ELF-1 (cell line): ENCODE measurements at places on chromosomes 6 and 20.

- DNase-seq = no peak
Measured at GRCh38 chr6:169957351-169957963, 206.0 kb downstream of the ERMARD start.

GRCh38 chr6:26017632-26017966 lies 55.0 kb downstream of the TRIM38 start:
- DNase-seq = peak; percentile 97

GRCh38 chr6:86686496-86686895 lies 250.8 kb upstream of the HTR1E start:
- DNase-seq = peak; percentile 36

GRCh38 chr6:70657706-70658105 lies 10.0 kb upstream of the SMAP1 start:
- no peak for DNase-seq

GRCh38 chr6:119084784-119085183 lies 6.3 kb upstream of the FAM184A start:
- no peak for DNase-seq

DNA sequence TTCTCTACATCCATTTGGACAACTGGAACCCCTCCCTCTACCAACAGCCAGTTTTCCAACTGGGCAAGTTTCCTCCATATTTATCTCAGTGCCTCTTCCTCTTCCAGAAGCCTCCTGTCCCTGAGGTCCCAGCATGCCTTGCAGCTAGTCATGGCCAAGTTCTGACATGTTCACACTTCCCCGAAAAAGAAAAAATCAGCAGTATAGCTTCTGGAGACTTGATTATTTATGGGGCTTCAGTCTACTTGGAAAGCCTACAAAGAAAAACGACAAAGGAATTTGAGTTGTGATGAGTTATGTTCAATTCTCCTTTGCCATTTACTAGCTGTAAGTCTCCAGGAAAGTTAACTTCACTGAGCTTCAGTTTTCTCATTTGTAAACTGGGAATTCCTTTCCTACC lies 406.5 kb downstream of the MAFB start:
- DNase-seq = no peak

GRCh38 chr6:140790109-140790508 lies 1342.6 kb upstream of the GJE1 start:
- DNase-seq = no peak

- no peak for DNase-seq
Measured at GRCh38 chr6:24448828-24449525, 40.4 kb downstream of the GPLD1 start.

DNA sequence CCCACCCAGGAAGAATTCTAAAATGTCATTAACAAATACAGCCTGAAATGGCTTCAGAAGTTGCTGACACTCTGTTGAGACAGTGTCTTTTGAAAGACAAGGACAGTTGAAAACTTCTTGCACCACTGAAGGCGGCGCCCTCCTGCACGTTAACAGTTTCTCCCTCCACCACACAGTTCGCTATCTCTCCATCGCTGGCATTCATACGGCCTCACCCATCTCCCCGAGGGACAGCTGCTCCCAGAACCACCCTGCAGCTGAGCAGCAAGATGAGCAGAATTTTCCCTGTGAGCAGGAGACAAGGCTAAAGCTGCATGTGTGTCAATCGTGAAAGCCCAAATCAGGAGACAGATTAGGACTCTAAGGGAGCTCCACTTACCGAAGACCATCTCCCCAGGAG lies 113.3 kb downstream of the LY86 start:
- no peak for DNase-seq

DNA sequence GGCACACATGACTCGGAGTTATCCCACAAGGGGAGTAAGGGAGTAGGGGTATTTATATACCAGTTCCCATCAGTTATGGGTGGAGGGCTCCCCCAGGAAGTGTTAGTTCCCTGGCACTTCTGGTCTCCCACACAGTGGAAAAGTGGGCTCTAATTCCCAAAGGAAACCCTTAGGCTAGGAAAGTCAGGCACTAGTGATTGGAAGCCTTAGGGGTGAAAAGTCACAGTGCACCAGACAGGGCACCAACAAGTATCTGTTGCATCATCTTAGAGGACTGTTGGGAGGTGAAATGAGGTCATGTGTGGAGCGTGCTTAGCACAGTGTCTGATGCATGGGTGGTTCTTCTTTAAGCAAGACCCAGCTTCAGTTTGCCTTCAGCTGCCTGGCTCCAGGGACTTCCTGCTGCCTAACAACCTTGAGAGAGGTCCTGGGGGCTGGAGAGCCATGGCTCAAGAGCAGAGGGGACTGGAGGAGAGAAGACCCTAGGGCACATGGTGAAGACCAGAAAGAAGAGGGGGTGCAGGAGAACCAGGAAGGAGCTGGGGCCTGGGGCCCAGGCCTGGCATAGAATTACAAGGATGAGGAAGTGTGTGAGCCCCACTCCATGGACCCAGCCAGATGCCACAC lies 7.5 kb upstream of the FOXP4 start:
- DNase-seq = no peak

- no peak for DNase-seq
Measured at GRCh38 chr6:70666706-70667105, 977 bp upstream of the SMAP1 start.

- no peak for DNase-seq
Measured at GRCh38 chr20:38831995-38832620, 26.6 kb downstream of the PPP1R16B start.

GRCh38 chr6:111674883-111675282 lies 69.2 kb upstream of the TRAF3IP2 start:
- no peak for DNase-seq

GRCh38 chr6:21665392-21666200 lies 72.0 kb downstream of the SOX4 start:
- peak; percentile 73 for DNase-seq

GRCh38 chr20:49792006-49792405 lies 20.6 kb upstream of the SLC9A8 start:
- no peak for DNase-seq

DNA sequence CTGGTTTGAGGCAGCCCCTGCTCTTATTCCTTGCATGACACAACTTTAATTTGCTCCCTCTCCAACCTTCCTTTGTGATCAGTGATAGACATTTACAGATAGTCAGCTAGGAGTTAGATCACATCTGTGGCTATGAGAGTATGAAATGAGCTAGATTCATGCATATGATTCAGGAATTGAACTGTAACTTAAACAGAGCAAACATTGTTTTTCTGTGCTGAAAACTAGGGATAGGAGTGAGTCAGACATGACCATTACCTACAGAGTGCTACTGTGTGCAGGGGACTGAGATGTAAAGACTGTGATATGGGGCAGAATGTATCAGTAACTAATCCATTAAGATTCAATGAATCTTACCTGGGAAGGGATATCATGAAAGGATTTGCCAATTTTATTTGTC lies 279.4 kb upstream of the SPTLC3 start:
- no peak for DNase-seq

- no peak for DNase-seq
Measured at GRCh38 chr20:35698298-35699126, 640 bp downstream of the NFS1 start.

- peak; percentile 80 for DNase-seq
Measured at GRCh38 chr20:45823949-45824835, 2.9 kb downstream of the TNNC2 start.

DNA sequence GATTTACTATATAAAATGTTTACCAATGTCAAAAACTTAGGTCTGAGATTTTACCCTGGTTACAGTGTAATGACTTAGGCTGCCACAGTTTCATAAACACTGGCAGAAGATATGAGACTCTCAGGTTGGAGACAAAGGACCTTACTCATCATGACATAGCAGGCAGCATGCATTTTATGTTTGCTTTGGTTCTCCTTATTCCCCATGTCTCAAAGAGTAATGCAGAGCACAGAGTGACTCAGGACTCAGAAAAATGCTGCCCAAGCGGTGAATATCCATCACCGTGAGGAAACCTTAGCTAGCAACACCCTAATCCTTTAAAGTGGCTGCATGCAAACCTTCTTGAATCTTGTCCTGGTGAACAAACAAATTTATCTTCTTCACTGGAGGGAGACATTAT lies 112.1 kb upstream of the EYS start:
- DNase-seq = no peak

- no peak for DNase-seq
Measured at GRCh38 chr20:17295991-17296390, 69.2 kb downstream of the PCSK2 start.

- no peak for DNase-seq
Measured at GRCh38 chr20:46581391-46581790, 30.9 kb upstream of the OCSTAMP start.

DNA sequence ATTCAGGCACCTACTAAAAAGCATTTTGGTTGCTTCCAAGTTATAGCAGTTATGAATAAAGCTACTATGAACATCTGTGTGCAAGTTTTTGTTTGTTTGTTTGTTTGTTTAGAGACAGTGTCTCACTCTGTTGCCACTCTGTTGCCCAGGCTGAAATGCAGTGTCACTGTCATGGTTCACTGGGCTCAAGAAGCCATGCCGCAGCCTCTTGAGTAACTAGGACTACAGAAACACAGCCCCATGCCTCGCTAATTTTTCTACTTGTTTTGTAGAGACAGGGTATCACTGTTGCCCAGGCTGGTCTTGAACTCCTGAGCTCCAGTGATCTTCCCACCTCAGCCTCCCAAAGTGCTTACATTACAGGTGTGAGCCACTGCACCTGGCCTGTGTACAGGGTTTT lies 795.9 kb downstream of the EPHA7 start:
- no peak for DNase-seq

DNA sequence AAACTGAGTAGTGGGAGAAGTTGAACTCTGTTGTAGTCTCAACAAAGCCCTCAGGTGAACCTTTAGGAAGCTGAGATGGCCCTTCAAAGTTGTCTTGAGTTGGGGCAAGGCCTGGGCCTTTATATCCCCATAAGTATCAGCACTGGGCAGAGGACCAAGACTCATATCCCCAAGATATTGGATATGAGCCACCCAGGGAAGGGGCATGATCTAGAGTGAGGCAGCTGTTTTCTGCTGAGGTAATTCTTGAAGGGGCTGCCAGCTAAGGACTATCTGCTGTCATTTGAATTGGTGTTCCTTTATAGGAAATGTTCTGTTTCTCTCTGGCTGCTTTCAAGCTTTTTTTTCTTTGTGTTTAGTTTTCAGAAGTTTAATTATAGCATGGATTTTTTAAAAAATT lies 140.7 kb upstream of the FLRT3 start:
- DNase-seq = no peak

DNA sequence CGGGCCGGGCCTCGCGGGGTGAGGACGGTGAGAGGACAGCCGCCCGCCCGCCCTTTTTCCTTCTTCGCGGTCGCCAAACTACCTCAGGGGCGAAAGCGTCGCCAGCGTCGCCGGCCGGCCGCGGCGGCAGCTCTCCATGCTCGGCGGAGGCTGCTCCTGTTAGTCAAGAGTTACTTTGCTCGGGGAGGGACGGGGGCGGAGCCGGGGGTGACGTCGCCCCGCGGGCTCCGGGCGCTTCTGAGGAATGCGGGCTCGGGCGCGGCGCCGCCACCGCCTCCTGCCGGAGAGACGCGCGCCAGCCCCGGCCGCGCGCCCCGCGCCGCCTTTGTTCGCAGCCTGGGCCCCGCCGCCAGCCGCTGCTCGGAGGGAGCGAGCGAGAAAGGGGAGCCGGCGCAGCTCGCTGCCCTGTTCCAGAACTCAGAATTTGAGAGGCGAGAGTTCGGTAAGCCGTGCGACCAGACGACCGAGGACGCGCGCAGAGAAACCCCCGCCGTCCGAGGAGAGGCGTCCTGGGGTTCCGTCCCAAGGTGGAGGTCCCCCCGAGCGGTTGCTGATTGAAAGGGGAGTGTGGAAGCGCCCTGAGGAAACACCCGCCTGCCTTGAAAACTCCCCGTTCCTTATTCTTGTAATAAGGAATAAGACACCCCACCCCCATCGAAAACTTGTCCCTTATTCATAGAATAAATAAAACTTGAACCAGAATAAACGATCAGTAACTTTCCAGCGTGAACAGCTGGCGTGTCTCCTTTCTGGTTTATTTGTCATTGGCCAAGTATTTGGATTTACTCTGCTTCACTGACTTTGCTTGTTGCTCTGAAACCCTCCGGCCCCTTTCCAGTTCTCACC lies at the start of gene PTPRK:
Gene PTPRK (minus strand): TSS at position 164 of the 846 bp plus-strand sequence. CDS start 241 bp downstream, outside the sequence.
- DNase-seq = peak; percentile 96

DNA sequence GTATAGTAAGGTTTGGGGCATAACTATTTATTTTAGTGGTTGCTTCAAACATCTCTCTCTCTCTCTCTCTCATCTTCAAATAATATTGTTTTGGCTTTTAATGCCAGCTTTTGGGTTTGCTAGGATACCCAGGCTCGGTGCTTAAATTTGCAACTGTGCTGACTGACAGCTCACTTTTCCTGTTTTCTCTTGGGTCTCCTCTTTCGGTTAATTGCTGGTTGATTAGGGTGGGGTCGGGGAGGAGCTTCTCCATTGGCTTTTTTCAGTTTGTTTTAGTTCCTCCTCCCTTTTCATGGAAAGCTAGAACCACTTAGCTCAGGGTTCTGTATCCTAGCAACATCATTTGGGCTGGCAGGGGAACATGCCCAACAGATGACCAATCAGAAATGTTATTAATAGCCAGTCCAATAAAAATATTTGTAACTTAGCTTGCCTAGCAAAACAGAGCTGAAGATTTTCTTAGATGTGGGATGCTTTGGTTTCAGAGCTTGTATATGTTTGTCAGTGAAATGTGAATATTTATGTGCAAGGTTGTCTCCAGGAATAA lies 11.3 kb downstream of the TFAP2B start:
- DNase-seq = peak; percentile 60

DNA sequence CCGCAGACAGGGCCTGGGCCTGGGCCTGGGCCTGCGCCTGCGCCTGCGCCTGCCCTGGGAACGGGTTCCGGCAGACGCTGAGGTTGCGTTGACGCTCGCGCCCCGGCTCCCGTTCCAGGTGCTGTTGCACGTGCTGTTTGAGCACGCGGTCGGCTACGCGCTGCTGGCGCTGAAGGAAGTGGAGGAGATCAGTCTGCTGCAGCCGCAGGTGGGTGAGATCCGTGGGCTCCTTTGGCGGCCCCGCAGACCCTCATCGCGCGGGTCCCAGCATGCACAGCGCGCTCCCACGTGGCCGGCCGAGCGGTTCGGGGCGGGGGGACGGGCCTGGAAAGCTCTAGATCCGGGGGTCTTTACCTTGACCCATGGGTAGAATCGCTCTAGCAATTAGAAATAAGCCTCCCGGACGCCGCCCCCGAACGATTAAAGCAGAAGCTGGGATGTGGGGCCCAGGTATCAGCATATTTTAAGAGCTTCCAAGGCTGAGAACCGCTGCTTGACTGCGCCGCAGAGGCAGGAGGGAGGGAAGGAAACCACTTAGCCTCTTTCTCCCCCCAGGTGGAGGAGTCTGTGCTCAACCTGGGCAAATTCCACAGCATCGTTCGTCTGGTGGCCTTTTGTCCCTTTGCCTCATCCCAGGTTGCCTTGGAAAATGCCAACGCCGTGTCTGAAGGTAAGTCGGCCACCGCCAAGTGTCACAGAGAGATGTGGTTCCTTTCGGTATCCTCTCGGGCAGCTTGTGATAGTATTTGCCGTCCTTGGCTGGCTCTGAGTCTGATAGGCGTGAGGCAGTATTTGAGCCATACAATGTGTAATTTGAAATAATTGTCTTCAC lies 508 bp downstream of the NOP56 start:
- no peak for DNase-seq

GRCh38 chr20:39839399-39840119 lies 849.5 kb downstream of the MAFB start:
- no peak for DNase-seq

- DNase-seq = peak; percentile 57
Measured at GRCh38 chr20:11274141-11274594, 600.4 kb upstream of the JAG1 start.

GRCh38 chr6:41050536-41050935 lies 2.5 kb upstream of the APOBEC2 start:
- DNase-seq = no peak

- DNase-seq = peak; percentile 13
Measured at GRCh38 chr6:17589406-17590096, 10.6 kb upstream of the FAM8A1 start.
